Gastroesophageal sphincter (tissue), 4 donors: ENCODE measurements at places on chromosomes 1 and 21. TPM values are rescaled to one million over a fixed set of nuclear protein-coding genes. Genes with fewer than 3 reads are reported as not detected.

GRCh38 chr1:108639899-108640560 lies 20.9 kb downstream of the HENMT1 start:
- no peak for ATAC-seq

DNA sequence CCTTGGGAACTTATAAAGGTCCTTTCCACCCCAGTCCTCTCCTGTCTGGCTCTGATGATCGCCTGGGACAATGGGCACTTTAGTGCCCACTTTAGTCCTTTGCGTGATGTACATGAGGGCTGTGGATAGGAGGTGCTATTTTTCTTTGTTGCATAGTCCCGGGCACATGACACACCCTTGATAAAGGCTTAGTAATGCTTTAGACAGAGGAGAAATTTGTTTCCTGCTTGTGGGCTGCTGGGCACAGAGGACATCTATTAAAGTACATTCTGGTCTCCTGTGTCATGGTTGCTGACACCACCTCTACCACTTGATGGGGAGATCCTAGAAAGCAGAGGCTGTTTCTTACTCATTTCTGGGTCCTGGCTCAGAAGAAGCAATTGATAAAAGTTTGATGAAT lies 5.4 kb upstream of the KNCN start:
- ATAC-seq, result no peak

- ATAC-seq, result no peak
Measured at GRCh38 chr1:173666646-173667045, 3.0 kb downstream of the ANKRD45 start.

DNA sequence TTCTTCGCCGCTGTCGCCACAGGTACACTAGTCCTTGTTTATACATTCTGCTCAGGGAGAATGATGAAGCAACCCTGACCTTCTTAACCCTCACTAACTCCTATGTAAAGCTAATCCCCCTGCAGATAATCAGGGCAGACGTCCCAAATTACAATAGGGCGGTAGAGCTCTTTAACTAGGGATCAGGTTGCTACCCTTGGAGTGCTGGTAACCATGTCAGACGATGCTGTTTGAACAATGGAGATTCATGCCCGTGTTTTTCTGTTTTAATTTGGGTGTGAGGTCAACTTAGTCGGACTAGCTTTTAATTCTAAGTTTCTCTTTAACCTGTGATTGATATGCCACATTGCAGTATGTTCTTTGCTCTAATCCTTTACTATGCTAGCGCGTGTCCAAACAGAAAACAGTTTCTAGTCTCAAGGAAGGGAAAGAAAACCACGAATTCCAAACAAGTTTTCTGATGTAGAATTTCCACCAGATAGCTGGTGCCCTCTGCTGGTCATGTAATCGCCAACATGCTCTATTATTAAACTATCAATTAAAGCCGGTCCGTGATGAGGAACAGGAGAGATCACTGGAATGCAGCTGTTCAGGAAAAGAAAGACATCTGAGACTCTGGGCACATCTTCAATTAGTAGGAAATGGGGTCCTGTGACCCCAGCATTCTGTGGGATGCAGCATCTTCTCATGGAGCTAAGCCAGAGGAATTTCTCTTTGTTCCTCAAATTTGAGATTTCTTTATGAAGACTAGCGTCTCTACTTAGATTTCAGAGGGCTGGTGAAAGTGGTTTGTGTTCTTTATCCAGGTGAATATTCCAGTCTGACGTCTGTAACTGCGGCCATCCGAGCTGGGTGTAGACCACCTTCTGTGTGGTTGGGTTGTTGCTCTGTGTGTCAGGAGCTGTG lies 18.3 kb upstream of the VAMP3 start:
- peak; percentile 81 for ATAC-seq

- no peak for ATAC-seq
Measured at GRCh38 chr21:42127164-42128150, 56.3 kb downstream of the UMODL1 start.

DNA sequence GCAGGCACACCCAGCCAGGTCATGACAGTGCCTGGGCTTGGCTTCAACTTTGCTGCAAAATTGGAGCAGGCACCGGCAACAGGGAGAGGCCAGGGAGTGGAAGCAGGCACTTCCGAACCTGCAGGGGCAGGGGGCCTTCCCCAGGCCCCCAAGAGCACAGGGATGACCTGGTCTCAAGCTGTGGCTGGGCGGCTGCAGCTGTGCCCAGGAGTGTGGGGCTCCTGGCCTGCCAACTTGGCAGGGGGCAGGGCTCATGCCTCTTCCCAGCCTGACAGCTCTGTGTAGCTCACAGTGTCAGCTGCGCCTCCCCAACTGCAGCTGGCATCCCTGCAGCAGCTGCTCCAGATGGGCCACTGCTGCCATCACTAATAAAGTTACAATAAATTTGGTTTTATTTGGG lies 51.5 kb upstream of the SCYL3 start:
- ATAC-seq, result peak; percentile 25

- ATAC-seq, result peak; percentile 39
Measured at GRCh38 chr1:156436141-156437036, 64.2 kb downstream of the MEF2D start.

- ATAC-seq, result no peak
Measured at GRCh38 chr1:217063172-217063908, 340.1 kb upstream of the ESRRG start.

GRCh38 chr1:67485046-67485811 lies 55.0 kb upstream of the SERBP1 start:
- no peak for ATAC-seq

- ATAC-seq, result no peak
Measured at GRCh38 chr21:20662514-20662913, 335.7 kb upstream of the NCAM2 start.

GRCh38 chr1:52994656-52995055 lies 67.4 kb upstream of the PODN start:
- ATAC-seq, result no peak

DNA sequence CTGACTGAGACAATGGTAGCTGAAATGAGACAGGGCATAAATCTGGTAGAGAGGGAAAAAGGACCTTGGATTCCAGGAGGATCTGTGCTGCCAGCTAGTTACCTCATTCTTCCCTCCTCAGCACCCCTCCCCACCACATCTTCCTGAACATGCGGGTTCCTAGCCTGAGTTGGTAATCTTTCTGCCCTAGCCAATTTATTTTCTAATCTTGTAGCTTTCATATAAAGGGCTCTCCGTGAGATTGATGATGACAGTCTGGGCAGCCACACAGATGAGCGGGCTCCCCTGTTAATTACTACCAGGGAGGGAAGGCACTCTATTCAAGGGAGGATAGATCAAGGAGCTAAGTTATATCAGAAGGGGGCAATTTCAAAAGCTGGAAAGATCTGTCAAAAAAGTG lies 20.2 kb downstream of the ARHGEF11 start:
- peak; percentile 25 for ATAC-seq

- ATAC-seq, result no peak
Measured at GRCh38 chr1:119648620-119649004, 546 bp upstream of the ZNF697 start.

GRCh38 chr1:42613803-42614131 lies 44.5 kb upstream of the PPIH start:
- no peak for ATAC-seq

GRCh38 chr1:157958263-157958662 lies 35.2 kb upstream of the KIRREL1 start:
- ATAC-seq, result no peak

DNA sequence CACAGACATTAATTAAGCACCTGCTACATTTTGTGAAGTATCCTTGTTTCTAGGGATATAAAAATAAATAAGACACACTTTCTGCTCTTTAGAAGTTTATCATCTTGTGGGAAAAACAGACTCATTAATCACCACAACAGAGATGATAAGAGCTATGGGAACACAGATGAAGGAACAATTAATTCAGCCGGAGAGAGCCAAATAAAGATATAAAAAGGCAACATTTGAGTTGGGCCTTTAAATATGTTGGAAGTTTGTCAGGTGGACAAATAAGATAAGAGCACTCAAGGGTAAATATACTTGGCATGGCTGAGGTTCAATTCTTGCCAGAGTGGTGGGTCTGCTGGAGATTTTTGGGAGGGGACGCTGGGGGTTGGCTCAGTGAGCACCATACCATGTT lies 34.2 kb upstream of the VTCN1 start:
- ATAC-seq, result no peak

DNA sequence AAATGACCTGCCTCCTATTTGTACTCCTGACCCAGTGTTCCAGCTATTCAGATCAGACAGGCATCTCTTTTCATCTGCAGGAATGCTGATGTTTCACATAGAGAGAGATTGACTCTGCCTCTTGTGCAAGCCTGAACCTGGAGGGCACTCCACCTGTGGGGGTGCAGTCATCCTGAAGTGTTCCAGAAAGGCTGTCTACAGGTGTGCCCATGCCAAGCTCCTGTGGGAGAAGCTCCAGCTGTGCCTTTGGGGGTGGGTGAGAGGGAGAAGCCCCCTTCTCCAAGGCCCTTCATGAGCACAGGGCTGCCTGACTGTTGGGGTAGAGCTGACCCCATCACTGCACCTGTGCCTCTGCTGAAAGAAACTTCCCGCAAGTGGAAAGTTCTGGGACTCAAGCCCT lies 22.8 kb downstream of the IFI44 start:
- peak; percentile 38 for ATAC-seq

GRCh38 chr1:156862997-156863599 lies 2.4 kb downstream of the NTRK1 start:
- no peak for ATAC-seq

- ATAC-seq, result no peak
Measured at GRCh38 chr1:226365831-226366231, 42.1 kb downstream of the PARP1 start.

- peak; percentile 92 for ATAC-seq
Measured at GRCh38 chr1:247857069-247857984, at the start of gene TRIM58. Gene TRIM58 (plus strand): TSS chr1:247857187. CDS start chr1:247857247, 60 bp downstream.

- ATAC-seq, result no peak
Measured at GRCh38 chr21:15775981-15776380, 46.2 kb downstream of the USP25 start.

DNA sequence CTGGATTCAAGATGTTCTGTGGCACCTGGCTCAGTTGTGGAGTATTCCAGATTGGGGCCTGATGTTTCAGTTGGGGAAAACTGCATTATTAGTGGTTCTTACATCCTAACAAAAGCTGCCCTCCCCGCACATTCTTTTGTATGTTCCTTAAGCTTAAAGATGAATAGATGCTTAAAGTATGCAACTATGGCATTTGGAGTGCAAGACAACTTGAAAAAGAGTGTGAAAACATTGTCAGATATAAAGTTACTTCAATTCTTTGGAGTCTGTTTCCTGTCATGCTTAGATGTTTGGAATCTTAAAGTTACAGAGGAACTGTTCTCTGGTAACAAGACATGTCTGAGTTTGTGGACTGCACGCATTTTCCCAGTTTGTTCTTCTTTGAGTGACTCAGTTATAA lies 7.2 kb downstream of the FPGT start:
- no peak for ATAC-seq

- no peak for ATAC-seq
Measured at GRCh38 chr1:10924030-10924429, 88.4 kb upstream of the TARDBP start.

- no peak for ATAC-seq
Measured at GRCh38 chr1:154719586-154720327, 111.8 kb upstream of the ADAR start.

DNA sequence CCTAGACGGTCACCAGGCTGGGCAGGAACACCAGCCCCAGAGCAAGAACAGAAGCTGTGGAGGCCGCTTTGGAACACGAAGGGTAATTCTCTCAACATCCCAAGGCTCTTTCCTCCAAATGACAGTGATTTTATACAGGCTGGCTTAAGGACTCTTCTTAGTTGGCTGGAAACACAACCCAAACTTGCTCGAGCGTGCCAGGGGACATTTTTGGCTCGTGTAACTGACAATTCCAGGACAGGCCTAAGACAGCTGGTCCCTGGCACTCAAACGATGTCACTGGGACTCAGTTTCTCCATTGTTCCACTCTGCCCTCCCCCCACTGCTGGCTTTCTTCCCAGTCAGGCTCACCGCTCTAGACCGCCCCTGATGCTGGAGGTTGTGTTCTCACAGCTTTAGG lies 164.7 kb downstream of the NPHP4 start:
- ATAC-seq, result no peak

GRCh38 chr1:17066361-17067068 lies 12.7 kb upstream of the SDHB start:
- ATAC-seq, result no peak

GRCh38 chr21:24840287-24840686 lies 767.0 kb downstream of the MRPL39 start:
- no peak for ATAC-seq

DNA sequence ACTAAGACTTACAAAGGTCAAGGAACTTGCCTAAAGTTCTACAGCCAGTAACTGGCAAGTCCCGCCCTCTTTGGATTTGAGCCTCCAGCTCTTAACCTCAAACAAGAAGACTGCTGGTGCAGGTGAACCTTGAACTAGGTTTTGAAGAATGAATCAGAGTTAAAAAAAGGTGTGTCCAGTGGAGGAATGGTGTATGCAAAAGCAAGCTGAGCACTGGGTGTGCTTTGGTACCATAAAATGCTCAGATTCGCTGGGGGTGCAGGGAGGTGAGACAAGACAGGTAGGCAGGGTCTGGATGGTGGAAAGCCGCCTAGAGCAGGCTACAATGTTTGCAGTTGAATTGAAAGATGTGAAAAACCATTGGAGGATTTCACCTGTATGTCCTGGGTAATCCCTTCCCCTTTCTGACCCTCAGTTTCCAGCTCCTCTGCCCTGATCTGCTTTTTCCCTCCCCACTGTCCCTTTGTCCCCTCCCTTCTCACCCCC lies 39.8 kb downstream of the FOXD2 start:
- no peak for ATAC-seq

DNA sequence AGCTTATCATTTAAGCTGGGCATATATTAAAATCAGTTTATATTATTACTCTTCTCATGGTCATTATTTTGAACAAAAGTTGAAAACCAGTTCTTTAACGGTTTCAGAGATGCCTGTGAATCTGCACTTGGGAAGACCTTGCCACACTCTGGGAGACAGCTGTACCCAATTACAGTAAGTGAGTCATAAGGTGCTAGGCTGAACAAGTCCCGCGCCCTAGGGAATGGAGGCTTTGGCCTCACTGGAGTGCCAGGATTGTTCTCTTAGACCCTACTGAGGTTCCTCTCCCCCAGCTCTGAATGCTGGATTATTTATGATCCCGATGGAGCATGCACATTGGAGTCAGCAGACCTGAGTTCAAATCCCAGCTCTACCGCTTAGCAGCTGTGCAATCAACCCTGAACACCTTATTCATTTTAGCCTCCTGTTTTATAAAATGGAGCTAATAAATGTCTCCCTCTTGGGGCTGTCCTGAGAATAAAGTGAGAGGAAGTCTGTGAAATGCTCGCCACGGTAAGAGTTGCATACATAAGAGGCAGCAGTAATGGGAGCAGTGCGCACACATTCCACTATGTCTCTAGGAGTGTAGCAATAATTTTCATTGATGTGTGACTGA lies 266.2 kb downstream of the FOXD2 start:
- ATAC-seq, result no peak

Gene C1orf141
- total RNA-seq, result not detected

Gene NPR1
- 49.8 TPM for total RNA-seq

Gene PGBD5
- 1.1 TPM for total RNA-seq

Gene CCDC185
- total RNA-seq, result 0.50 TPM

Gene ZNF697
- 4.7 TPM for total RNA-seq

Gene SH2D1B
- total RNA-seq, result not detected

Gene LY9
- 0.27 TPM for total RNA-seq

Gene ALX3
- not detected for total RNA-seq

Gene GNG12
- 146 TPM for total RNA-seq

Gene ANGPTL1
- 152 TPM for total RNA-seq

Gene PLA2G2D
- not detected for total RNA-seq

Gene FNDC5
- 7.3 TPM for total RNA-seq
